ENCODE measurements at places on chromosomes 2 and 18.
A peak's percentile ranks its signal among the peaks of the same experiment; 100 is the strongest.

DNA sequence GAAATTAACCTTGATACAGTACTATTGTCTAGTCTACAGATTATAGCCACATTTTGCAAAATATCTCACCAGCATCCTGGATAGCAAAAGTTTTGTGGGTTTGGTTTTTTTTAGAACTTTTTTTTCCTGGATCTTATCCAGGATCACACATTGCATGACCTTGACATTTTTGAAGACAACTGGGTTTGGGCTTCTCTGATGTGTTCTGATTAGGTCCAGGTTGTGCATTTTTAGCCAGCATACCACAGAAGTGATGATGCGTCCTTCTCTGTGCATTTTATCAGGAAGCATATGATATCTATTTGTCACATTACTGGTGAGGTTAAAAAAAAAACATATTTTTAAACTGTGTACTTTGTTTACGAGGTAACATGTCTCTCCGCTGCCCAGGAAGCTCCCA is 221.0 kb upstream of the OSR1 start:
- DNase-seq: no peak

GRCh38 chr2:234377761-234378391 is 119.0 kb downstream of the ARL4C start:
- peak; percentile 80 for DNase-seq

GRCh38 chr2:157722580-157723234 is 94.0 kb upstream of the ACVR1C start:
- no peak for DNase-seq

DNA sequence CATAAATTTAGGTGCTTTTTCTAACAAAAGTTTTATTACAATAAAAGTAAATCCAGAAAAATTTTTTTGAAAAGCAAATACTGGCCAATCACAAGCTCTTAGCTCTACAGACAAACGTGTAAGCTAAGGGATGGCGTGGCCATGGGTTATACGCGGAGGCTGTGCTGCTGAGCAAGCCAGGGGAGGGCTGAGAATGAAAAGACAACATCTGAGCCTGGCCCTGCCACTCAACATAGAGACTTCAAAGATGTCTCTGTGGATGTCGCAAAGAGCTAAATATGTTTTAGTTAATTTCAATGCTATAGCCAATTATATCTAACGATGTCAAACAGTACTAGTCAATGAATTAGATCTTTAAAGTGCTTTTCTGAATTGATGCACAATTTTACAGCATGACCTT is 33.3 kb upstream of the NT5DC4 start:
- no peak for DNase-seq

DNA sequence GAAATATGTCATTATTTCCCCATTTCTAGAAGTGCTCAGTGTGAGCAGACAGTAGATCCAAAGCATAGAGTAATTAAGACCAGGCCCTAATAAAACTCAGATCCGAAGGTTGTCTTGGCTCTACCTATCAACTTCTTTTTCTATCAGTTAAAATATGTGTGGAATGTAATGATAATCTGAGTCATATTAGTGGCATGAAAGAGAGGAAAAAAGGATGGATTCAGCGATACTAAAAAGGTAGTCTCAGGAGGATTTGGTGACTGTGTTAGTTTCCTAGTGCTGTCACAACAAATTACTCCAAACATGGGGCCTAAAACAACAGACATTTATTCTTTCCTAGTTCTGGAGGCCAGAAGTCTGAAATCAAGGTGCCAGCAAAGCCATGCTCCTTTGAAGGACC is 103.7 kb upstream of the NABP1 start:
- no peak for DNase-seq

GRCh38 chr18:76488190-76488589 is 6.9 kb downstream of the ZNF516 start:
- no peak for DNase-seq

DNA sequence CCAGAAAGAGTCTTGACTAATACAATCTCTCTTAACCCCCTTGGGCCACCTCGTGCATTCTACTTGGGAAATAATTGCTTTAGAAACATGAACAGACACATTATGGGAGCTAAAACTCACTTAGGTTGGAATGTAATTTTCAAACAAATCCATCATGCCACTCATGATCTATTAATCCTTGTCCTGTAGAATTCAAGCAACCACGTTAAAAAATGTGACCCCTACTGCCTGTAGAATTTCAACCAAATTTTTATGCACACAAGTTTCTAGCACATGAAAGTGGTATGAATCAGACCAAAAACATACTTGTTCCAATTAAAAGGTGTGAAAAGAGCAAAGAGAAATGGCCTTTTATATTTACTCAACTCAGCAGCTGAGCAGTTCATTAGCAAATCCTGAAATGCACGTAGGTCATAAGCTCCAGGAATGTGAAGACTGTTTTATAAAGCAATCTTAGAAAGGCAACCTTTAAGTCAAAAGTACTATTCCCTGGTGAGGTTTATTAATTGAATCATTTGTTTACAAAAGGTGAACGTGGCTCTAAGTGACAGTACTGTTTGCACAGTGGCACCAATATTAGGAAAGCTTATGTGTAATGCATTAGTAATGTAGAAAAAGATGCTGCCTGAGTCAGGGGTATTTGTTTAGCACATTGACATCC is 459.4 kb upstream of the UBE2E3 start:
- DNase-seq: no peak
